Activated CD8-positive, alpha-beta memory T cell treated with anti-CD3 and anti-CD28 coated beads, Interleukin-2, amount 50 U/mL, for 48 hours (primary cell): ENCODE measurements at places on chromosomes 7 and 10.
A peak's percentile ranks its signal among the peaks of the same experiment; 100 is the strongest.

- DNase-seq: no peak
Observed at GRCh38 chr7:2307690-2308107, 6.5 kb downstream of the SNX8 start.

DNA sequence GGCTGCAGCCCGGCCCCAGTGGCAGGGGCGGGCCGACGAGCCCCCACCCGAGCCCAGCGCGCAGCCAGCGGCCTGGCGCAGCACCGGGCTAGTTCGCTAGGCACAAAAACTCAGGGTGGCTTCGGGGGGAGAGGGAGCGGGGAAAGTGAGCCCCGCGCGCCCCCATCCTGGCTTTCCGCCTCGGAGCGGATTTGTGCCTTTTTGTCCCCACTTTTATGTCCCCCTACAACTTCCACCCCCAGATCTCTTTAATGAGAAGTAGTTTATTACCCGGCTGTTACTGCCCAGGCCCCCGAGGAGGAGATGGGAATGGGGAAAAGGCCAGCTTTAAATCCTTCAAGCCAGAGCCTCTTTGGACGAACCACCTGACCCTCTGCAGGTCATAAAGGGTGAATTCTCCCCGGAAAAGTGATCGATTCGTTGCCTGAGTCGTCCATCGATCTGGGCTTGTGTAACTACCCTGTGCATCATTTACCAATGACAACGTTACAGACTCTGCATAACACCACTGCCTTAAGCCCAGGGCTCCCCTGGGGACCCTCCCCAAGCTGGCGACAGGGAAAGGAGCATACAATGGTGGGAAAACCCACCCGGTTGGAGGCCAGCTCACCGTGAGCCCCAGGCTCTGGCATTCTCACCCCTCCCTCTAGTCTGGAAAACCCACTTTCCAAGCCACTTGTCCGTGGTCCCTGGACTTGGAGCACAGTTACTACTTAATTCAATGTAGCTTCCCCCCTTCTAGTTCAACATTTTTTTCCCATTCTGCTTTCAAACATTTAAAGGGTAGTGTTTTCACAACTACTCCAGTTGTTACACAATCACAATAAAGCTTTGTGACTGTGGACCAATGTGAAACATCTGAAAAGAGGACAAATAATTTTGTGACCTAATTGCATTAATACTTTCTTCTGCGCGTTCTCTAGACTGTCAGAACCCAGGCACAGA is 748 bp upstream of the SH3PXD2A start:
- DNase-seq: no peak

GRCh38 chr7:2314209-2314955 is at the start of gene SNX8:
Gene SNX8, minus strand, starts transcription at chr7:2314441. Its CDS starts 20 bp downstream, at chr7:2314421.
- peak; percentile 100 for DNase-seq

- no peak for DNase-seq
Observed at GRCh38 chr7:41808541-41808940, 105.7 kb upstream of the INHBA start.

DNA sequence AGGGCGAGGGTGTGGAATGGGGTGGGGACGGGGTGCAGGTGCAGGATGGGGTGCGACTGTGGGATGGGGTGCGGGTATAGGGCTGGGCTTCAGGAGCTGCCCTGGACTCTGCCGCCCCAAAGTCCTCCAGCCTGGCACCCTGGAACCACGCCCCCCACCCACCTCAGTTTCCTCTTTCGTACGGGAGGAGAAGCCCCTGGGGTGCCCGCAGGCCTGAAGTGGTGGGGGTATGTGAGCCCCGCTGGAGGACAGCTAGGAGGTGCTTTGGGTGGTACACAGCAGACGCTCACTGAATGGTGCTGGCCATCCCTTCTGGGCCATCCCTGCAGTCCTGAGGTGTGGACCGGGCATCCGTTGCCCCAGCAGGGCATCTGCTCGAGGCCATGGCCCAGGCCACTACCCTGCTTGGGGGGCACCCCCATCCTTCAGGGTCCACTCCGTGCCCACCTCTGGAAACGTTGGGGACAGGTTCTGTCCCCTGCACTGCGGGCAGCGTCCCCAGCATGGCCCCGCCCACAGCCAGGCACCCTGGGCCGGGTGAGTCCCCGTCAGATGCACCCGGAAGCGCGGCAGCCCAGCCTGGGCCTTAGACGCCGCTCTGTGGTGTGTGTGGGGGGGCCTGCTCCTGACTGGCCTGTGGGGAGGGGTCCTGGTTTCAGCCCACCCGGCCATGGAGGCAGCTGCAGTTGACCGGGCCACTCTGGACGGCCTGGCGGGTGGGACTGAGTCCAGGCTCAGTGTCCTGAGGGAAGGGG is 41.6 kb downstream of the UNCX start:
- DNase-seq: no peak

DNA sequence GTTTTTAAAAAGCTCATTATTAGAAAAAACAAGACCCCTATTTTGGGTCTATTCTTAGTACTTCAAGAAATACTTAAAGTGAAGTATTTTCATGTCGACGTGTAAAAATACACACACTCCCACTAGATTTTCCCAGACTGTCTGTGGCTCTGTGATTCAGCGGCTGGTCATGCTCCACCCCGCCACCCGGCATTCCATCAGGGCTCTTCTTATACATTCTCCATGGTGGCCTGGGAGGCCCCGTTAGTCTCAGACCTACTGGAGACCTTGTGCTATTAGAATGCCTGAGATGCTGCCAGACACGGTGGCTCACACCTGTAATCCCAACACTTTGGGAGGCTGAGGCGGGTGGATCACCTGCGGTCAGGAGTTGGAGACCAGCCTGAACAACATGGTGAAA is 13.1 kb downstream of the TECPR1 start:
- no peak for DNase-seq

GRCh38 chr7:70466725-70467364 is 665.1 kb upstream of the GALNT17 start:
- DNase-seq: no peak

- no peak for DNase-seq
Observed at GRCh38 chr7:30038196-30038980, 10.2 kb downstream of the PLEKHA8 start.

GRCh38 chr10:58590152-58590840 is 77.6 kb downstream of the BICC1 start:
- DNase-seq: no peak

GRCh38 chr7:88009651-88010050 is 75.6 kb downstream of the ADAM22 start:
- no peak for DNase-seq

- no peak for DNase-seq
Observed at GRCh38 chr10:15624401-15625196, 95.1 kb downstream of the ITGA8 start.

DNA sequence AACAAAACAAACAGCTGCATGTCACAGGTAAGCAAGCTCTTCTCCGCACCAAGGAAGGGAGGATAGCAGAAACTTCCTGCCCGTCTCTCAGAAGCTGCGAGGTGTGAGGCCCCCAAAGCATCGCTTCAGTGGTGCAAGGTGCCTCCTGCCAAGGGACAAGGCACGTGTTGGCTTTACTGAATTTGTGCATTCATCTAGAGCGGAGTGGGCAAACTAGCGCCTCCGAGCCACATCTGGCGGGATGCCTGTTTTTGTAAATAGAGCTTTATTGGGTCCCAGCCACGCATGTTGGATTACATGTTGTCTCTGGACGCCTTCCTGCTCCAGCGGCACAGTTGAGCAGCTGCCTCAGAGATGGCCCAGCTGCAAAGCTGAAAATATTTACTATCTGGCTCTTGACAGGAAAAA is 27.7 kb downstream of the PHYH start:
- DNase-seq: no peak

DNA sequence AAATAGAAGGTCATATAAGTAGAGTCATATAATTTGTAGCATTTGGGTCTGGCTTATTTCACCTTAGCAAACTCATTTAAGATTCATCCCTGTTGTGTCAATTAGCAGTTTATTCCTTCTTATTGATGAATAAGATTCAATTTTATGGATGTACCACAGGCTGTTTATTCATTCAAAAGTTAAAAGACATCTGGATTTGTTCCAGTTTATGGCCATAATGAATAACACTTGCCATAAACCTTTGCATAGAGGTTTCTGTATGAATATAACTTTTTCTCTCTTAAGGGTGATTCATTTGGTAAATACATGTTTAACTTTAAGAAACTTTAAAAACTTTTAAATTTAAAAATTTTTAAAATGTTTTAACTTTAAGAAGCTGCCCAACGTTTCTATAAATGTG is 66.4 kb downstream of the CPED1 start:
- DNase-seq: no peak

- DNase-seq: no peak
Observed at GRCh38 chr10:594584-595270, 94.7 kb downstream of the DIP2C start.

GRCh38 chr10:5168897-5169420 is 16.0 kb downstream of the AKR1C8 start:
- peak; percentile 53 for DNase-seq

DNA sequence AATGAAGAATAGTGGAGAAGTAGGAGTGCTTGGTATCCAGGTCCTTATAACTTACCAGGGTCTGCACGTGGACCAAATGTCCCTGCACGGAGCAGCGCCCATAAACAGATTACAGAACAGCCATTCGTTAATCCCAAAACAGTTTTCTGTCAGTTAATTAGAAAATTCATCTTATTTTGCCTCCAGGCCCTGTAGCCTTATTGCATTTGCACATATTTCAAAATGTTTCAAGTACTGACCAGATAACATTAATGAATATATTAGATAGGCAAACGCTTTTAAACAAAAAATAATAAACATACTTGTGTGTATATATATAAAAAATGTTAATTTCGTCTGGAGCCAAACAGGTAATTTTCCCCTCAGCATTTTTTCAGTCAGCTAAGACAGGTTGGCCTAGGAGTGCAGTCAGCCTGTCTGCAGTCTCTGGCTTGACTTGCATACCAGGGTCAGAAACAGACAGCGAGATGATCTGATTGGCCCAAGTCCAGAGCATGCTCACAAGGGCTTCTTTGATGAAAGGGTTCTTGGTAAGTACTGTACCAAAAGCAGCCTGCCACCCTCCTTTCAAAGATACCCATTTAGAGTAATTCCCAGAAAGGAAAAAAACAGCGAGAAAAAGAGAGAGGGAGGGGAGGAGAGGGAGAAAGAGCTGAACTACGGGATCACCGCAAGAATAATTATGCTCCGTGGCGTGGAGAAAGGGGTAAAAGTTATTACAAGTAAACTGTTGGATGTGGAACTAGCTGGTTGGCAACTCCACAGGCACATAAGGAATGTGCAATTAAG is 194.4 kb upstream of the TCF7L2 start:
- DNase-seq: no peak

DNA sequence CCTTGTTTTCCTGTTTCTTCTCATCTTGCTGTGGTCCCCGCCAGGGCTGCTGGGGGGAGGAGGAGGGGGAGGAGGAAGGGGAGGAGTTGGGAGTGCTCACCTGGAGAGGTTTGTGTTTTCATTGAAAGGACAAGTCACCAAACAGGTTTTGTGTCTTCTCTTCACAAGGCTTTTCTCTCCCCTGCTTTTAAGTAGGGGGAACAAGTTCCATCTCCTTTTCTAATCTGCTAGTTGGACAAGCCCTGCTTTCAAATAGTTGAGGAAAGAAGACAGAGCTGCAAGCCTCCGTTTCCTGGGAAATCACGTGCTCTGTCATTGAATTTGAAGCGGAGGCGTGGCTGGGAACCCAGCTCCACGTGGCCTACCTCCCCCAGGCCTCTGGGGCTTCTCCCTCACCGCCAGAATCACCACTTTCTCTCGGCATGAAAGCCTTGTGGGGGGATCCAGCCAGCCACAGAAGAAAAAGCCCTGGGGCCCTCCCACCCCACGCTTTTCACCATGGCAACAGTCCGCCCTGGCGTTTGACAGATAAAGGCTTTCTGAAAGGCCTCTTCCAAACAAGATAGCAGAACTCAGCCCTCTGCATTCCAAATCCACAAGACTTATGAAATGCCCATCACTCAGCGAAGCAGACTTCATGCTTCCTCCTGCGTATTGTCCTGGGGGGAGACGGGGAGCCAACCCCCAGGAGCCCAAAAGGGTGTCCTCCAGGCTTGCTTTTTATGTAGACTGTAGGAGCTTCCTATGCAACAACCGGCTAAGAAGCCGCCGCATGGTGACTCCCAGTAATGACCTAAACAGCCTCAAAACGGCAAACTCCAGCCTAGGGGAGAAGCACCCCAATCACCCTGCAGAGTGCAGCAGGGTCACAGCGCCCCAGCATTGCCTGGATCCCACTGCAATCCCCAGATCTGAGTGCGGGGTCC is 51.7 kb downstream of the PROSER2 start:
- peak; percentile 79 for DNase-seq

DNA sequence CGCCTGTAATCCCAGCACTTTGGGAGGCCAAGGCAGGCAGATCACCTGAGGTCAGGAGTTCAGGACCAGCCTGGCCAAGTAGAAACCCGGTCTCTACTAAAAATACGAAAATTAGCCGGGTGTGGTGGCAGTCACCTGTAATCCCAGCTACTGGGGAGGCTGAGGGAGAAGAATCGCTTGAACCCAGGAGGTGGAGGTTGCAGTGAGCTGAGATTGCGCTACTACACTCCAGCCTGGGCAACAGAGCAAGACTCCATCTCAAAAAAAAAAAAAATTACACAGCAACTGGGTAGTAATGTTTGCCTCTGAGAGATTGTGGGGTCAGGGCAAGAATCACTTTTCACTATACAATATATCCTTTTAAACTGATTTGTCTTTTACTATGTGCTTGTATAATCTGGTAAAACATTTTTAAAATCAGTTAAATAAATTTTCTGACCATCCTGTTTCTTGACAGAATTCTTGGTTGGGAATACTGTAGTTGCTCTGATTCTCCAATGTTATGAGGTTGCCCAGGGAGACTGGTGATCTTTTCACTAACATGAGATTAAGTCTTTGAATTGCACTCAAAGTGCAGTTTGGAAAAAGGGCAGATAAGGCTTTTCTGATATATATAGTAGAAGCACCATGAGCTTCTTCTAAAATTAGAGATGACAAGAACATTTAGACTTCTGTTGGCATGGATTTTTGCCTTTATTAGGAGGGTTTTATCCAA is 1.5 kb downstream of the ENTPD7 start:
- no peak for DNase-seq

- no peak for DNase-seq
Observed at GRCh38 chr10:107264742-107265141, 100.2 kb upstream of the SORCS1 start.

- DNase-seq: no peak
Observed at GRCh38 chr7:35336444-35336843, 82.5 kb upstream of the TBX20 start.

GRCh38 chr7:31408140-31408729 is 67.7 kb upstream of the NEUROD6 start:
- no peak for DNase-seq

- DNase-seq: no peak
Observed at GRCh38 chr10:19579761-19580545, 236.3 kb upstream of the PLXDC2 start.

GRCh38 chr10:77236700-77237099 is 400.9 kb downstream of the KCNMA1 start:
- DNase-seq: no peak

GRCh38 chr7:36920433-36920832 is 196.1 kb upstream of the AOAH start:
- DNase-seq: no peak
